Left ventricle myocardium inferior (tissue), 1 donor: ENCODE measurements at places on chromosomes 3 and 15. TPM values are rescaled to one million over a fixed set of nuclear protein-coding genes. Genes with fewer than 3 reads are reported as not detected.

GRCh38 chr15:95497634-95498033 lies 832.9 kb upstream of the NR2F2 start:
- H3K4me3 ChIP-seq = no peak overlapping the region
- no peaks in the 10 kb centered on the region for H3K36me3 ChIP-seq
- no peak overlapping the region for H3K27ac ChIP-seq

DNA sequence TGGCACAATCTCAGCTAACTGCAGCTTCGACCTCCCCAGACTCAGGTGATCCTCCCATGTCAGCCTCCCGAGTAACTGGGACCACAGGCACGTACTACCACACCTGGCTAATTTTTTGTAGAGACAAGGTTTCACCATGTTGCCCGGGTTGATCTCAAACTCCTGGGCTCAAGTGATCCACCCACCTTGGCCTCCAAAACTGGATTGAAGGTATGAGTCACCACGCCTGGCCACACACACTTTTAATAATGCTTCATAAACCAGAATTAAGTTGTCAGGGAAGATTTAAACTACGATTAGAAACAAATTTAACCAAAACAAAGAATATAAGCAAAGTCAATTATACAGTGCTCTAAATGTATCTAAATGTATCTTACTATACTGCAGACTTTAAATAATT lies 87.5 kb downstream of the LRRFIP2 start:
- H3K27me3 ChIP-seq = no peaks in the 10 kb centered on the region
- peaks cover 71% of the 10 kb centered on the region for H3K36me3 ChIP-seq
- peaks cover 13% of the 10 kb centered on the region for H3K4me1 ChIP-seq
- H3K27ac ChIP-seq = no peak overlapping the region
- no peak overlapping the region for H3K4me3 ChIP-seq

GRCh38 chr15:27670486-27671209 lies 428.5 kb downstream of the OCA2 start:
- no peak overlapping the region for H3K4me3 ChIP-seq
- DNase-seq = no peak
- H3K27me3 ChIP-seq = no peaks in the 10 kb centered on the region
- H3K4me1 ChIP-seq = no peaks in the 10 kb centered on the region

DNA sequence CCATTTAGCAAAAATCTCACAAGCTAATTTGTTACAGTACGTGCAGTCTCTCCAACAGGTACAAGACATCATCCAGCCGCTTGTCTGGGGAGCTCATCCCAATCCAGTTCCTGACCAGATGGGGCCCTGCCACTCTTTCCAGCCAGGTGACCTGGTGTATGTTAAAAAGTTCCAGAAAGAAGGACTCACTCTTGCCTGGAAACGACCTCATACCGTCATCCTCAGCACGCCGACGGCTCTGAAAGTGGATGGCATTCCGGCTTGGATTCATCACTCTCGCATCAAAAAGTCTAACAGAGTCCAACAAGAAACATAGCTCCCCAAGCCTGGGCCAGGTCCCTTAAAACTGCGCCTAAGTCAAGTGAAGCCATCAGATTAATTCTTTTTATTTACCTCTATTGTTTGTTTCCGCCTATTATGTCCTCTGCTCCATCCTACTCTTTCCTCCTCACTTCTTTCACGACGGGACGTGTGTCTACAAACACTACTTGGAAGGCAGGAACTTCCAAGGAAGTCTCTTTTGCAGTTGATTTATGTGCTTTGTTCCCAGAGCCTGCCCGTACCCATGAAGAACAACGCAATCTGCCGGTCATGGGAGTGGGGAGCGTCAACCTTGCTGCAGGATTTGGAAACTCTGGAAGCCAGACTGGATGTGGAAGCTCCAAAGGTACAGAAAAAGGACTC lies 37.5 kb downstream of the ZBTB11 start:
- no peak overlapping the region for H3K27ac ChIP-seq
- H3K27me3 ChIP-seq = no peaks in the 10 kb centered on the region
- no peak for DNase-seq
- no peaks in the 10 kb centered on the region for H3K4me1 ChIP-seq

DNA sequence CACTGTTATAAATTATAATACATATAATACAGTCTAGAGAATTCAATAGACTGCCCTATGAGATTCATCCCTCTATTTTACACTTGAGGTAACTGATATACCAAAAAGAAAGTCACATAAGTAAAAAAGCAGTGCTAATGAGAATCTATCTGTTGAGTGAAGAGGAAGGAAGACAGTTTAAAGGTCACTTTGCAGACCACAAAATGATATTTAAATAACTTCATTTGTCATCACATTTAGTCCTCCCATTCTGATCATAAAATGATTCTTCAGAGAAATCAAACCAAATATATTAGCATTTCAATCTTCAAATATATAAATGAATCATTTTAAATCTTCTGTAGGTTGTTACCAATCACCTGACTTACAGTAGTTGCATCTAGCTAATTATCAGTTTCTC lies 60.5 kb upstream of the CCDC50 start:
- no peak overlapping the region for H3K4me3 ChIP-seq
- no peak overlapping the region for H3K27ac ChIP-seq
- DNase-seq = no peak
- no peaks in the 10 kb centered on the region for H3K27me3 ChIP-seq
- no peaks in the 10 kb centered on the region for H3K4me1 ChIP-seq

GRCh38 chr15:25718597-25718996 lies 144.5 kb downstream of the ATP10A start:
- DNase-seq = no peak
- H3K27ac ChIP-seq = no peak overlapping the region
- H3K27me3 ChIP-seq = peaks cover 11% of the 10 kb centered on the region
- no peaks in the 10 kb centered on the region for H3K4me1 ChIP-seq
- H3K4me3 ChIP-seq = no peak overlapping the region

- DNase-seq = no peak
- no peaks in the 10 kb centered on the region for H3K36me3 ChIP-seq
- H3K27ac ChIP-seq = peak overlapping the region; percentile 98
- H3K4me3 ChIP-seq = peak overlapping the region; percentile 89
- no peaks in the 10 kb centered on the region for H3K27me3 ChIP-seq
- H3K4me1 ChIP-seq = peaks cover 63% of the 10 kb centered on the region
These were observed 1.3 kb downstream of the ADAM10 start for GRCh38 chr15:58748040-58748851.

- H3K27me3 ChIP-seq = no peaks in the 10 kb centered on the region
- no peak overlapping the region for H3K4me3 ChIP-seq
- H3K36me3 ChIP-seq = no peaks in the 10 kb centered on the region
These were observed 83.6 kb downstream of the RAP2B start for GRCh38 chr3:153245661-153246060.

GRCh38 chr3:190019844-190020243 lies 100.9 kb downstream of the P3H2 start:
- no peaks in the 10 kb centered on the region for H3K36me3 ChIP-seq
- H3K4me3 ChIP-seq = no peak overlapping the region

DNA sequence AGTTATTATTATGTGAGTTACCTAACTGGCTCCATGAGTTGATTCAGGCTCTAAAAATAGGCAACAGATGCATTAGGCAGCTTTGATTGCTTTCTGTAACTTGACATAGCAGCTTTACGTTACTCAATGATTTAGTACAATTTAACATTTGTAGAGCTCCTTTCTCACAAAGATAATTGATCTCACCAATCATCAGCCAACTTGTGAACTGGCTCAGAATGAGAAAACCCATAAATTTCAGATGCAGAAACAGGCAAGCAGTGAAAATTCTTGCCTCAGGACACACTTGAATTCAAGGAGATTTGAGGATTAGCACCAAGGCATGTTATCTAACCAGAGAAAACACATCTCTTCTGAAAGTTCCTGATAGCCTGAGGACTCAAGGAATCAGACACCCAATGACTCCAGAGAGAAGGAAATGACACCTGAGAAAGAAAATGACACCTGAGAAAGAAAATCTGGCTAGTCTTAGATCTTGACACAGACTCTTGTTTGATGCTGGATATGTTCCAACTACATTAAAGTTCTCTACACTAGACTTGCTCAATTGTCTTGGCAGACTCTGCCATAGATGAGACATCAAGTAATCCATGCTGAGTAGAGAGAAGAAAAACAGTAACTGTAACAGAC lies 315.1 kb upstream of the CBLB start:
- peaks cover 4% of the 10 kb centered on the region for H3K4me1 ChIP-seq
- H3K4me3 ChIP-seq = no peak overlapping the region
- H3K27me3 ChIP-seq = no peaks in the 10 kb centered on the region
- H3K36me3 ChIP-seq = no peaks in the 10 kb centered on the region

- H3K36me3 ChIP-seq = no peaks in the 10 kb centered on the region
- no peaks in the 10 kb centered on the region for H3K4me1 ChIP-seq
- no peak for DNase-seq
- no peak overlapping the region for H3K27ac ChIP-seq
These were observed 154.1 kb downstream of the ADAMTS17 start for GRCh38 chr15:100187677-100188076.

DNA sequence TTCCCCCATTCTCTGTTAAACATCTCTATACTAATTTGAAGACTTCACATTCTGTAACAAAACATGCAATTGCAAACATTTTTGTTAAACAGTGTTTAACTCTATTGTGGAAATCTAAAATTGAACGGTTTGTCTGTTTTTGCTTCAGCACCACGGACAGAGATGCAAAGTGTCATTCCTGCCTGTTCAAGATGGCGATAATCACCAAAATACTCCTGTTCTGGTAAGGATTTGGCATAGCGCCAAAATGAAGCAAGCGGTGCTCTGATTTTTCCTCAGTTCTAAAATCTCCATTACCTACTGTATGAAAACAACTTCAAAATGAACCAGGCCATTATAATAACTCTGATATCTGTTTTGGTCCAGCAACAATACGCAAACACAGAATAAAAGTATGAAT lies 129.7 kb upstream of the TUSC7 start:
- no peaks in the 10 kb centered on the region for H3K27me3 ChIP-seq
- no peaks in the 10 kb centered on the region for H3K36me3 ChIP-seq
- H3K4me1 ChIP-seq = no peaks in the 10 kb centered on the region
- H3K27ac ChIP-seq = no peak overlapping the region
- H3K4me3 ChIP-seq = no peak overlapping the region

DNA sequence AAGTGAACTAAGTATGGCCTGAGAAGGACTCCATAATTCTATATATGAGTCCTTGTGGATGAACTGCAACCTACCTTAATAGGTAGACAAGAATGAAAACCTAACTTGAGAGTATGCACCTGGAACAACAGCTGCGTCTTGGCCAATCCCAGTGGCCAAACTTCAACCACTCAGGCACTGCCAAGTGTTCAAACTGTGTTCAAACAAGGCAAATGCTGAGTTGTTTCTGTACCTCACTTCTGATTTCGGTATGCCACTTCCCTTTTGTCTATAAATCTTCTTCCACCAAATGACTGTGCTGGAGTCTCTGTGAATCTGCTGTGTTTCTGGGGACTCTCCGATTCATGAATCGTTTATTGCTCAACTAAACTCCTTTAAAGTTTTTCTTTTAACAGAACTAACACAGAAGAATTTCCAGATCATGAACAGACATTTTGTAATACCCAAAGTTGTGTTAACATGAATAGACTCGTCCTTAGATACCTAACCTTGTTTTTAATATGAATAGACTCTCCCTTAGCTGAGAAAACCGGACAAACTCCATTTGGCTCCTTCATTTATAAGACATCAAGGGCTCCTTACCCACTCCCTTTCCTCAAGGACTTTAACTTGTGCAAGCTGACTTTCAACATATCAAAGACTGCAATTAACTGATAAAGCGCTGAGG lies 4.1 kb downstream of the ZNF717 start:
- no peak overlapping the region for H3K4me3 ChIP-seq
- peaks cover 12% of the 10 kb centered on the region for H3K4me1 ChIP-seq
- no peak for DNase-seq
- peaks cover 38% of the 10 kb centered on the region for H3K36me3 ChIP-seq
- H3K27ac ChIP-seq = no peak overlapping the region
- no peaks in the 10 kb centered on the region for H3K27me3 ChIP-seq

DNA sequence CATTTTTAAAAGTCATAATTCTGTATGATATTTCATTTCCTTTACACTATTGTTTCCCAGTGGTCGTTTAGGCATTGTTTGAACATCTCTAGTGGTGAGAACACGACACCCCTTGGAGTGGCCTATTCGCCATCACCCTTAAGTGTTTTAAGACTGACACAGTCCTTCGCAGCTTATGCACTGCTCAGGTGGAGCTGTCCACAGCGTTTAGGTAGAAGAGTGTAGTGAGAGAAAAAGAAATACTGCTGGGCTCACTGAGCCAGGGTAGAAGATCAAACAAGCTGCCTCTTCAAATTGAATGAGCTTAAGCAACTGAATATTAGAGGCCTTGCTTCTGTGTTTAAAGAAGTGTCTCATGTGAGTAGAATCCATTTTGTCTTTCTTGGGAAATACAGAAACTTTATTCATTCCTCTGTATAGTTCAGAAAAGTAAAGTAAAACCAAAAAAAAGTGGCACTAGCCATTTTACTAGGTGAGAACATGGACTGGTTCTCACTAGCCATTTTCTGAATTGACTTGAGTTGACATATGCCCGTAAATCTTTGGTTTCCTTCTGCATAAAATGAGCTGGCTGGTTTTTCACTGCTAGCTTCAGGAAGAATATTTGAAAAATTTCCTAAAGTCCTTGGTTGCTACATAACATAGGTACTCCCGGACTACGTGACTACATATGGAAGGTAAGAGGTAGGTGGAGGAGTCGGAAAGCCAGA lies 155.9 kb downstream of the P3H2 start:
- no peak for DNase-seq
- no peaks in the 10 kb centered on the region for H3K36me3 ChIP-seq
- peaks cover 6% of the 10 kb centered on the region for H3K4me1 ChIP-seq
- H3K27me3 ChIP-seq = peaks cover 13% of the 10 kb centered on the region

DNA sequence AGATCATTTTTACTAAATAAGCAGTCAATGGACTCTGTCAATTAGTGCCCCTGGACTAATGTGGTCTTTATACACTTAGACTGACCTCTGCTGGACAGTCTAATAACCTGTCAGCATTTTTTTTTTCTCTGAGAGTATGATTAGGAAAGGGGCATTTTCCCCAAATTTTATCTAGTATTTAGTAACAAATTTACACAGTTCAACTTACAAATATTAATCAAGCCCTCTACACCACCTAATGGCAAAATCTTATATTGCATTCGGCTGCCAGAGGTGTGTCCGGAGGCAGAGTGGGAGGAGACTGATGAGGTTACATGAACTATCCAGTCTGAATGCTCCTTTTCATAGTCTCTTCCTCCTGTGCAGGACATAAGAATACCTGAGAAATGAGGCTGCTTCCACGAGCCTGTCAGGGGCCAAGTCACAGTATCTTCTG lies 36.0 kb upstream of the COLQ start:
- no peak overlapping the region for H3K4me3 ChIP-seq
- no peak for DNase-seq
- no peaks in the 10 kb centered on the region for H3K4me1 ChIP-seq
- H3K27me3 ChIP-seq = no peaks in the 10 kb centered on the region

The SLC28A2 gene
- total RNA-seq = not detected

The CD200R1 gene
- 0.82 TPM for total RNA-seq

The THRB gene
- total RNA-seq = 32.8 TPM

The ZMYND10 gene
- total RNA-seq = not detected
